ENCODE measurements at places on chromosomes 13 and 19.
A peak's percentile ranks its signal among the peaks of the same experiment; 100 is the strongest.

GRCh38 chr19:23914402-23915286, at the start of gene ZNF726:
Gene ZNF726 (plus strand): TSS chr19:23914886. CDS start chr19:23914995, 109 bp downstream.
- peak; percentile 75 for DNase-seq

DNA sequence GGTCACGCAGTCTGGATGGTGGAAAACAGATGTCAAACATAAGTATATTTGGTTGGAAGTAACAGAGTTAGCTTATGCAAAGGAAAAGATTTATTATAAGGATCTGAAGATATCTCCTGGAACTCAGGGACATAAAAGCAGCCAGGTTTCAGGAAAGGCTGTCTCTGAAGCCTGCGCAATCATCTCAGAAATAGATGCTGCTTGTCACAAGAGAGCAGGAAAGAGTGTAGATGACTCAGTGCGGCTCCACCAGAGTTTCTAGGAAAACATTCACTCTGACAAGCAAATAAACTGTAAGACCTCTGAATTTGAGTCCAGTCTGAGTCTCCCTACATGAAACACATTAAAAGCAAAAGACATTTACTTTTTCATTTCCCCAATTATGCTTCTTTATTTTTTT, 220.4 kb upstream of the HTR2A start:
- DNase-seq, result no peak

DNA sequence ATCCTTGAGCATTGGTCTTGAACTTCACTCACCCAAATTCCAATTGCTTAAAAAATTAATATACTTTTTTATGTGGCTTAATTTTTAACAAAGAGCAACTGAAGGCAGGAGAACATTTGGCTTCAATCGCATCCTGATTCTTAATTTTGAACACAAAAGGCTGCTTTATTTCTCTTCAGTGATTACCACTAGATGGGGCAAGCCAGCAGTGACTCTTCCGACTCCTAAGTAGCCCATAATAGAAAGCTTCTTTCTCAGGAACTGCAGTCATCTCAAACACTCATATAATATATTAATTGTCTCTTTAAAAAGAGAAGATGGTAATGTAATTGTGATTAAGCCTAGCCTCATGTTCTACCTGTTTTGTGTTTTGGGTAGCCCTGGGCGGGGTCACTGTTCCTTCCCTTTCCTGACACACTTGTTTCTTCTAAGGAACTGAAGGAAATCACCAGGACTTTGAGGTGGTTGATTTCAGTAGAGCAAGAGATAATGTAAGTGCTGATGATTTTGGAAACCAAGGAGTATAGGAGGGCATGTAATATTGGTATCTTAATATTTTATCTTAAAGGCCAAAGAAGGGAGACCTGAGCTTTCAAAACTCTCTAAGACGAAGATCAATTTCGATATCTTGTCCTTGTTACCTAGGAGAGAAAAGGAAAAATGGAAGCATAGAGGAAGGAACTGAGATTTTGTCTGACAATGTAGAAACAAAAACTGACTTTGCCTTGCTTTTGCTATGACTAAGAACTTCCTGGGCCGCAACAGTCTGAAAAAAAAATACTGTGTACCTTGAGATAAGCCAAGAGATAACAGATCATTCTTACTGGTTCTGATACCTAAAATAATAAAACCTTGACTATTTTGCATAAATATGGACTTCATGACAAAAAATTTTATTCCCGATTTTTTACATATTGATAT, 73.1 kb downstream of the TNFSF13B start:
- DNase-seq, result no peak

GRCh38 chr19:44512326-44513298, 12.3 kb upstream of the ZNF180 start:
- no peak for DNase-seq

DNA sequence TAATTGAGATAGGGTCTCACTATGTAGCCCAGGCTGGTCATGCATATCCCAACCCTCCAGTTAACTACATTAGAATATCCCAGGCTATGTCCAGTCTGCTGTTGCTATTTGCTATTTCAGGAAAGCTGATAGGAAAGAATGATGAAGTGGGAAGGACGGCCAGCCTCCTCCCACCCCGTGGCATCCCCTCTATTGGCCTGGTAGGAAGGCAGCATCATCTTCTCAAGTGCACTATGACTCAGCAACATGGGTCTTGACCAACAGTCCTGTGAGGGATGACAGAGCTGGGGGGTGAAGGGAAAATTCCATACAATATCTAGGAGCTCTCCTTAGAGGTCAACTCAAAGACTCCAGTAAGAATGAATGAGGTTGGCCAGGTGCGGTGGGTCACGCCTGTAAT, 48.0 kb upstream of the ABCC4 start:
- no peak for DNase-seq

- no peak for DNase-seq
These were observed 127.2 kb upstream of the SOX1 start for GRCh38 chr13:111939666-111940278.

GRCh38 chr13:75038393-75039113, 443.4 kb downstream of the TBC1D4 start:
- DNase-seq, result no peak
